Thoracic aorta (tissue), 2 donors: ENCODE measurements at places on chromosomes 6 and 20. TPM values are rescaled to one million over a fixed set of nuclear protein-coding genes. Genes with fewer than 3 reads are reported as not detected.

The METTL24 gene
- 12.1 TPM for total RNA-seq

The RAB22A gene
- 18.7 TPM for total RNA-seq

The GNMT gene
- total RNA-seq: not detected

The ADA gene
- total RNA-seq: 8.1 TPM

The GGTLC1 gene
- not detected for total RNA-seq

The DDX43 gene
- total RNA-seq: 12.2 TPM

The RFX6 gene
- not detected for total RNA-seq

The CLPSL2 gene
- total RNA-seq: not detected

The PRPH2 gene
- total RNA-seq: 0.78 TPM

The HLA-DOB gene
- total RNA-seq: not detected

The GCNT2 gene
- total RNA-seq: 44.9 TPM

The HMGCLL1 gene
- not detected for total RNA-seq

The C6orf52 gene
- total RNA-seq: not detected

The SLC22A2 gene
- total RNA-seq: not detected

The C6orf15 gene
- total RNA-seq: not detected

The GPR6 gene
- not detected for total RNA-seq

The OR2H1 gene
- not detected for total RNA-seq

The LGSN gene
- total RNA-seq: not detected

The DYNLT2 gene
- 3.0 TPM for total RNA-seq

The PRR18 gene
- total RNA-seq: not detected
